ENCODE measurements at places on chromosomes 4 and X.
A peak's percentile ranks its signal among the peaks of the same experiment; 100 is the strongest.

- no peak for DNase-seq
These were observed 14.2 kb downstream of the LRP2BP start for GRCh38 chr4:185381288-185382196.

GRCh38 chr4:42396752-42397634 is at the start of gene SHISA3:
TSS of gene SHISA3 (plus strand) at chr4:42397488. CDS start at chr4:42398057, 569 bp downstream.
- DNase-seq: peak; percentile 76

DNA sequence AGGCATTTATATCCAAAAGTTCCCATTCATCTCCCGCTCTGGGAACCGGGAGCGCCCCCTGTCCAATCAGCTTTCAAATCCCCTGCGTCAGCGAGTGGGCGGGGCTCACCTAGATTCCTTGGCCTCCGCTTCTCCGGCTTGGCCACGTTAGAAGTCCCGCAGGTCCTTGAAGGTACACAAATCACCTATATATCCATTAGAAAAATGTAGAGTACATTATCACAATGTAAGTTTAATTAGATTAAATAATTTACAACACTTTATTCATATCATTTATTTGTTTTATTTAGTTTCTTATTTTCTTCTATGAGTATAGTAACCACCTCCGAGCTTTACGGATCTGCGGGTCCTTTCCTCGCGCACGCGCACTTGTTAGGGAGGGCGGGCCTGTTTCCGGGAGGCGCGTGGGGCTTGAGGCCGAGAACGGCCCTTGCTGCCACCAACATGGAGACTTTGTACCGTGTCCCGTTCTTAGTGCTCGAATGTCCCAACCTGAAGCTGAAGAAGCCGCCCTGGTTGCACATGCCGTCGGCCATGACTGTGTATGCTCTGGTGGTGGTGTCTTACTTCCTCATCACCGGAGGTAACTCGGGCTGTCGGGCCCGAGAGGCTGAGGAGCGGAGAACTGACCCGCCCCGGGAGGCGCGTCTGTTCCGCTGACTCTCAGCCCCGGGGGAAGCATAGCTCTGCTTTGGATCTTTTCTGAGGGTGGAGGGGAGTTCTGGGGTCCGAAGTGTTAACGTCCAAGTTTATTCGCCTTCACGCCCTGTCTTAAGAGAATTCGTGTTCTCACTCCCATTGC is at the start of gene OSTC:
TSS of gene OSTC (plus strand) at position 388 of the 802 bp plus-strand sequence. CDS start at position 445, 57 bp downstream.
- DNase-seq: peak; percentile 99

GRCh38 chr4:65798498-65799127 is 128.3 kb upstream of the EPHA5 start:
- DNase-seq: no peak

GRCh38 chr4:73007526-73008100 is 61.9 kb downstream of the COX18 start:
- no peak for DNase-seq

GRCh38 chr4:6222761-6223292 is 22.5 kb upstream of the JAKMIP1 start:
- DNase-seq: peak; percentile 62

DNA sequence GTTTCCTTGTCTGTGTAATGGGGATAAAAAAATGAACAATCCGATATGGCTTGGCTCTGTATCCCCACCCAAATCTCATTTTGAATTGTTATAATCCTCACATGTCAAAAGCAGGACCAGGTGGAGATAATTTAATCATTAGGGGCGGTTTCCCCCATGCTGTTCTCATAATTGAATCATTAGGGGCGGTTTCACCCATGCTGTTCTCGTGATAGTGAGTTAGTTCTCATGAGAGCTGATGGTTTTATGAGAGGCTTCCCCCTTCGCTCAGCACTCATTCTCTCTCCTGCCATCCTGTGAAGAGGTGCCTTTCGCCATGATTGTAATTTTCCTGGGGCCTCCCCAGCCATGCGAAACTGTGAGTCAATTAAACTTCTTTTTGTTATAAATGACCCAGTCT is 633.5 kb downstream of the RAPGEF2 start:
- DNase-seq: peak; percentile 3

- DNase-seq: no peak
These were observed 138.2 kb downstream of the RNF150 start for GRCh38 chr4:140995058-140995457.

- peak; percentile 22 for DNase-seq
These were observed 26.4 kb upstream of the REPS2 start for GRCh38 chrX:16920075-16920474.

DNA sequence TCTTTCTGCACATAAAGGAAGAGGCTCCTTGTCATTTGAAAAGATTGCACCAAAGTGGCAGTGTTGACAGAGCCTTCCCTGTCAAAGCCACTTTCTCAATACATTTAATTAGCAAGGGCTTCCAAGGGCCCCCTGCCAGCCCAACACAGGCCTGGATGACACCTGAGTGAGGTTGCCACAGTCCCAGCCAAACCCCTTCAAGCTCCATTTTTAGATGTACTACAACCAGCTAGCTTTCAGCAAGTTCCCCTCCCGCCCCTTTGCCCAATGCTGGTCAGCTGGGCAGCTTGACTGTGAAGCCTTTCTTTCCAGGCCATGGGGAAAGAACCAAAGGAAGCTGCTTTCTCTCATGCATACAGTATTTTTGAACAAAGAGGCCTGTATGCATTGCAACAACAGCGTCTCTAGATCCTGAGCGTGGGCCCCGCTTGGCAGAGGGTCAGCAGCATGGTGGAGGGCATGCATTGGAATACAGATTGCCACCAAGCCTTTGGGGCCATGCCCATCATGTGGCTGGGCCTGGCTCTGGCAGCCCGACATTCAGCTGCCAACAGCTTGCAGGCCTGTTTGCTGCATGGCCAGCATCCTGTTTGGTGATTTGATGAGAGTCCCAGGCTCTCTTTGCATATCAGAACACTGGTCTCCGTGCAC is 261.1 kb upstream of the GATB start:
- DNase-seq: no peak

DNA sequence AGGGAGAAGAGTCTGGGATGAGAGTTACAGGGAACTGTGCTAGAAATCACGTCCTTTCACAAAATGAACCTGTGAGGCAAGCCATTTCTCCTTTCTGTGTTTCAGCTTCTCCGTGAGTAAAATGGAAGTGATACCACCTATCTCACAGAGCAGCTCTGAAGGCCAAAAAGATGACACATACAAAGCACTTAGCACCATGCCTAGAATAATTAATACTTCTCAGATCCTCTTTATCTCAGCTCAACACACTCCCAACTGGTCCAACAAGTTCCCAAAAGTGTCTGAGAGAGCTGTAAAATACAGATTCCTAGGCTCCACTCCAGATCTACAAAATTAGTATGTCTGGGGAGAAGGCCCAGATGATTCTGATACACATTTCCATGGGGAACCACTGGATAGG is 38.3 kb downstream of the LHFPL1 start:
- no peak for DNase-seq

DNA sequence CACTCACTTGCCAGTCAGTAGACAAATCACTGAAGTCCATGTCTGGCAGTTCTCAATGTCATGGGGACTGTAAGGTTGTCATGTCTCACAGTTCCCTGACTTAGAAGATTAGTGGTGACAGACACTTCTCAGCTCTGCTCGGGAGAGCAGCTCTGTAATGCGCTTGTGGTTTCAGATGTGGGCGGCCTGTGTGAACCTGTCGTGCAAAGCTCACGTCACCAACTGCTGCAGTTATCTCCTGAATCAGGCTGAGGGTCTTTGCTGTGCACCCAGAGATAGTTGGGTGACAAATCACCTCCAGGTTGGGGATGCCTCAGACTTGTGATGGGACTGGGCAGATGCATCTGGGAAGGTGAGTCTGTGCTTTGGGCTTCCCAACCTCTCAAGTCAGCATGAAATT is at the start of gene IL9R:
TSS of gene IL9R (plus strand) at position 261 of the 400 bp plus-strand sequence. CDS start at position 325, 64 bp downstream.
- no peak for DNase-seq

GRCh38 chr4:140637836-140638235 is 69.1 kb upstream of the UCP1 start:
- peak; percentile 38 for DNase-seq

- peak; percentile 24 for DNase-seq
These were observed 63.7 kb upstream of the TLR2 start for GRCh38 chr4:153620352-153620751.

GRCh38 chr4:32700838-32701237 is 1980.7 kb downstream of the PCDH7 start:
- DNase-seq: no peak

- no peak for DNase-seq
These were observed 114.4 kb upstream of the STOX2 start for GRCh38 chr4:183790661-183791060.

- DNase-seq: no peak
These were observed 285.9 kb upstream of the EMCN start for GRCh38 chr4:100803751-100804150.

GRCh38 chr4:190017357-190018200 is 9.5 kb downstream of the FRG2 start:
- DNase-seq: peak; percentile 47

DNA sequence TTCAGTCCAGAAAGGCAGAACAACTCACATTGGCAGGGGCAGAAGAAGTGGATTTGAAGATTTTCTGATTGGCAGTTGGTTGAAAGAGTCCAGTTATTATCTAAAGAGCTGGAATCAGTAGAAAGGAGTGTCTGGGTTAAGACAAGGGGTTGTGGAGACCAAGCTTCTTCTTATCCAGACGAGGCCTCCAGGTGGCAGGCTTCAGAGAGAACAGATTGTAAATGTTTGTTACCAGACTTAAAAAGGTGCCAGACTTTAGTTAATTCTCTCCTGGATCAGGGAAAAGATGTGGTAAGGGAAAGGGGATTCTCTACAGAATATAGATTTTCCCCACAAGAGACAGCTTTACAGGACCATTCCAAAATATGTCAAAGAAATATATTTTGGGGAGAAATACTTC is 36.7 kb upstream of the TLR3 start:
- DNase-seq: no peak

- DNase-seq: no peak
These were observed 434.9 kb upstream of the GALNTL6 start for GRCh38 chr4:171378323-171378722.

DNA sequence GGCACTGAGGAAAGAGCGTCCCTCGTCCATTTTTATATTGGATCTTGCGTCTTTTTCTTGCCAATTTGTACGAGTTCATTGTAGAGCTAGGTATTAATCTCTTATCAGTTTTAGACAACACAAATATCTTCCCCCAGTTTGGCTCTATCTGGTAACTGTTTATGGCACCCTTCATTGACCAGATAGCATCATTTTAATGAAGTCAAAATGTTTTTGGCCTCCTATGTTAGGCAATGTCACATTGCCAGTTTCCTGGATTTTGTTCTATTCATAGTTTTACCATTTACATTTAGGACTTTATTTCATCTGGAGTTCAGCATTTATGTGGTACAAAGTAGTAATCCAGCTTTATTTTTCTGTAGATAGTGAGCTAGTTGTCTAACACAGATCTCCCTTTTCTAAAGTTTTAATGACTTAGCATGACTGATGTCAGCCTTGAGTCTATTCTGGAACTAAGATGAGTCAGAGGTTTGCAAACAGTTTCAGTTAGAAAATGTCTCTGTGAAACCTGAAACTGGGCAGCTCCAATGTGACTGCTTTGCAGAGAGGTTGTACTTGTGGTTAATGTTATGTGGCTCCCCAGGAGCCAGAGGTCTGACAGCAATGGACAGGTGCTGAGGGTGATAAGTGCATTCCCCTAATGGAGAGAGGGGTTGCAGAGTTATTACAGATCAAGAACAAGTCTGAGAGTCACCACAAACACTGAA is 5.3 kb upstream of the STBD1 start:
- no peak for DNase-seq

GRCh38 chr4:77777135-77777807 is 41.9 kb downstream of the CNOT6L start:
- peak; percentile 20 for DNase-seq

DNA sequence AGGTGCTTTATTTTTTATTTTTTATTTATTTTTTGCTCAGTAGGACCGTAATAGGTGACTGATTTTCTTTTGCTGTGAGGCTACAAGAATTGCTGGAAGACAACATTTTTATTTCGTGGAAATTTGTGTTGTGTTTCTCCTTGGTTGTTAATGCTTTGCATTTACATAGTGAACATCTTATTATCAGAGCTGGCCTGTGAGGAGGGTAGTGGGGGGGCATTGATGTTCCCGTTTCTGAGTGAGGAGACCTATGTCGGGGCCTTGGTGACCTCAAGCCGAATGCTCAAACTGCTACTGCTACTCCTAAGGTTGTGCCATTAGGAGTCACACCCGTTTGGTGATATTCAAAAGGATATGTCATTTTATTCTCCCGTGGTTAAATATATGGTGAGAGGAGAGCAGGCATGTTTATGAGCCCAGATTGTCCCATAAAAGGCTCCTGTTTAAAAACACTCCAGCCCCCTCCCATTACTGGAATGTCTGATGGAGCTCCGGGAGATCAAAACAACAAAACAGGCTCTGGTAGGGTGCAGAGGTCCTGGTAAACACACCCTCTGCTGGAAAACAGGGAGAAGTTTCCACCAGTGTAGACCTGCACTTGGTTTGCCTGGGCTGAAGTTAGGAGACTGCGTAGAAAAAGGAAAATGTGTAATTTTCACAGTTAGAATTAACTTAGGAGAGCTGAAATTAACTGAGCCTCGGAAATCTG is 5.6 kb downstream of the PDGFRA start:
- DNase-seq: no peak

- DNase-seq: no peak
These were observed 136.9 kb upstream of the VCX start for GRCh38 chrX:7706032-7706431.

- no peak for DNase-seq
These were observed 115.1 kb downstream of the DCHS2 start for GRCh38 chr4:154376486-154376885.

- DNase-seq: no peak
These were observed 3.1 kb upstream of the TDO2 start for GRCh38 chr4:155900381-155900780.
